ENCODE measurements at places on chromosomes 12 and 14.

- DNase-seq, result no peak
These were observed 11.2 kb downstream of the CEP170B start for GRCh38 chr14:104876251-104876699.

- DNase-seq, result no peak
These were observed 13.1 kb upstream of the SPTSSA start for GRCh38 chr14:34475163-34475562.

- DNase-seq, result no peak
These were observed 636.4 kb downstream of the SLC6A15 start for GRCh38 chr12:84276215-84276614.

- no peak for DNase-seq
These were observed 152.3 kb downstream of the MON2 start for GRCh38 chr12:62618930-62619329.

DNA sequence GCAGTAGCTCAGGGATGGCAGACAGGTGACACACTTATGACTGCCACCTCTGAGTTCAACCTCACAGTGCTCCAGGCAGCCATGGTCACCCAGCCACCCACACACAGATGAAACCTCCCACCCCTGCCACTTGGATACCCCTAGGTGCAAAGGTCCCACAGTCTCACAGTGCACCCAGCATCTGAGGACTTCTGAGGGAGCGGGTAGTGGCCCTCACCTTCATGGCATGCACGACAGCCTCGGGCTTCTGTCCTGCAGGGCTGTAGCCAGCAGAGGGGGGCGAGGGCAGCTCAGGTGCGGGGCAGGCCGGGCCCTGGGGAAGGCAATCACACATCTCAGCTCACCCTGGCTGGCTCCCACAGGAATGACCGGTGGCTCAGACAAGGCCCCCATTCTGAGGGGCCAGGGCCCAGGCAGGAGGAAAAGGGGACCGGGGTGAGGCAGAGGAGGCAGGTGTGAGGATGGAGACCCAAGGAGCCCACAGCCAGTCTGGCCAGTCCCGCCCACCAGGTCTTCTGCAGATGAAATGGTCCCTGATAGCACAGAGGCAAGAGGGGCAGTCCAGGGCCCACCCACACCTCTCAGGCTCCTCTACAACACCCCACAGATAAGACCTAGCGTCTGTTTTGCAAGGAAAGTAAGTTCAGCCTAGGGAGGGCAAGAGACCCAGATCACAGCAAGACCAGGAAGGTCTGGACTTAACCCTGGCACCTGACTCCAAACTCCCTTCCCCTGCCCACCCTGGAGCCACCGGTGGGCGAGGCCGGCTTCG is 35.8 kb downstream of the CCNK start:
- DNase-seq, result no peak

GRCh38 chr12:58959639-58960300 is 39.5 kb upstream of the LRIG3 start:
- no peak for DNase-seq

- DNase-seq, result no peak
These were observed 31.3 kb downstream of the SERPINA3 start for GRCh38 chr14:94643316-94644101.

- no peak for DNase-seq
These were observed 89.5 kb downstream of the FBXL14 start for GRCh38 chr12:1504895-1505311.

GRCh38 chr12:115450710-115451109 is 766.7 kb upstream of the TBX3 start:
- DNase-seq, result no peak

DNA sequence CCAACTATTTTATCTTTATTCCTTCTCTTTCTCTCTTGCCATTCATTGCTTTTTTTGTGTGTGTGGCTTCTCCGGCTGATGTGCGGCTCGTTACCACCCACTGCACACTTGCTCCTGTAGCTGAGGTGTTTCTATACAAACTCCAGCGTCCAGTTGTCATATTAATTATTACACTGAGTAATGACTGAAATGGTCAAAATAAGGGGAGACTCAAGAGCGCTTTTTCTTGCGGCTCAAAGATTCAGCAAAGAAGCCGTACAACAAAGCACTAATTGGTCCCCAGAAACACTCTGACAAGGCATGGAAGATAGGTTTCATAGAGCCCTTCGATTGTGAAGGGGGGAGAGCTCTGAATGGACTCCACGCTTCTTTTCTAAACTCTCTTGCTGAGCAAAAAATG is 5.6 kb upstream of the ASCL1 start:
- no peak for DNase-seq

DNA sequence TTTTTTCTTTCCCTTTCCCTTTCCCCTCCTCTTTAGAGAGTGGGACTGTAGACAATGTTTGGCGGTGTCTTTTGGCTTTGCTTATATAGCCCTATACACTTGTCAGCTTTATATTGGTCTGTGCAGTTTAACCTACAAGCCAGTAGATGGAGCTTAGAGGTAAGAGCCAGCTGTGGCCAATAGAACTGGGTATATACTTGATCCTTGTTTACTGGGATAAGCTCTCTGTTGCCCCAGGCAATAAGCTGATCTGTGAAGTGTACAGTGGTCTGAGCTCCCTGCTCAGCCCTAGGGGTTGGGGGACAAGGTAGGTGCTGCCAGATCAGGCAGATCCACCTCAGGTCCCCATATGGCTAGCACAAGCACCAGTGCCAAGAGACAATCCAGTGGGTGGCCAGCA is 434.1 kb downstream of the NOVA1 start:
- DNase-seq, result no peak

DNA sequence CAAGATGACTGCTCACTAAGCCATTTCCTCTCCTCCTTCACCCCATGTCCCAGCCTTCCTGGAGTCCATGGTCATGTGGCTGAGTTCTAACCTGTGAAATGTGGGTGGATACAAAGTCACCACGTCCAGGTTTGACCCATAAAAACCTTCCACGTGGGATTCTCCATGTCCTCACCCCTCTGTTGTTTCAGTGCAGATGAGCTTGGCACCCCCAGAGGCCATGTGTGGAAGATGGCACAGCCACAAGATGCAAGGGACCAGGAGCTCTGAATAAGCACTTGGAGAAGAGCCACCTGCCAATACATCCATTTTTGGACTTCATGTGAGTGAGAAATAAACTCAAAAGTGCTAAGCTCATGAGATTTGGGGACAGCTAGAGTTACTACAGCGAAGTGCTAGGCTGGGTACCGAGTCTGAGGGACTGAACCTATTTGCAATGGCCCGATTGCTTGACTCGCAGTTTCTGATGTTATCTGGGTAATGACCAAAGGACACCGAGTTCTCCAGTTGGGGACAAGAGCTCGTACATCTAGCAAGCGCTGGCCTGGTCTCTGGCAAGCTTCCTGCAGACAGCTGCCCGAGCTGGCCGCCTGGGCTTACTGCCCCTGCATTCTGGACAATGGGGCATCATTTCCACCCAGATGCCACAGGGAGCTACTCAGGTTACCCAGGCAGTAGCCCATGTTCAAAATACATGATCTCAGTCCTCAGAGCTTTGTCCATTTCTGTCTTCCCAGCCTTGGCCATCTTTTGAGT is 7.7 kb upstream of the SLC24A4 start:
- DNase-seq, result no peak

DNA sequence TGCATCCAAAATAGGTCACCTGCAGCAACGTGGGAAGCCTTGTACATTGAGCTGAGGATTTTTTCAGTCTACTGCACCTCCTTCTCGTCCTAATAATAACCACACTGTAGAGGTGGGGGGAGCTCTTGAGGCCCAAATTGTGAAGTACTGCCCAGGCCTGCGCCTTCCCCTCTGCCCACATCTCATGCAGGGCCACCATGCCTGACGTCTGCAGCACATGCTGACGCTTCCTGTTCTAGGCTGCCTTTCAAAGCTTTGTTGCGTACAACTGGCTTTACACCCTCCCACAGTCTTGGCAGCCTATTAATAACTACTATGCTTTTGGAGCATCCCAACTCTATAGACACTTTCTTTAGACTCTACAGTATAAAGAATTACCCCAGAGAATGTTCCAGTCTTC is 26.5 kb upstream of the TTC7B start:
- no peak for DNase-seq

DNA sequence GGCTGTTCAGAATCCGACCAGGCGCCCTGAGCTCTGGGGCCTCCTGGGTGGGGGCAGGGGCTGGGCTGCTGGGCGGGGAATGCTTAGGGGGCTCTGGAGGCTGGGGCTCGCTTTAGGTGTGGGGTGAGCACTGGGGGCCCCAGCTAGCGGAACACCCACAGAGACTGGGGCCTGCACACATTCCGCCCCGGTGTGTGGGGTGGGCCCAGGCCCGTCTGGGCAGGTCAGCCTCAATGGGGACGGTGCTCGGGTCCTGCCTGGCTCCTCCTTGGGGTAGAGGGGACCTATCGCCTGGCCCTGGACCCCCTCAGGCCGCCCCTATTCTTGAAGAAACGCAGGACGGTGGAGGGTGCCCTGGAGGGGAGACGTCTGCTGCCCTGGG is 364.8 kb downstream of the TMEM121 start:
- peak; percentile 12 for DNase-seq

DNA sequence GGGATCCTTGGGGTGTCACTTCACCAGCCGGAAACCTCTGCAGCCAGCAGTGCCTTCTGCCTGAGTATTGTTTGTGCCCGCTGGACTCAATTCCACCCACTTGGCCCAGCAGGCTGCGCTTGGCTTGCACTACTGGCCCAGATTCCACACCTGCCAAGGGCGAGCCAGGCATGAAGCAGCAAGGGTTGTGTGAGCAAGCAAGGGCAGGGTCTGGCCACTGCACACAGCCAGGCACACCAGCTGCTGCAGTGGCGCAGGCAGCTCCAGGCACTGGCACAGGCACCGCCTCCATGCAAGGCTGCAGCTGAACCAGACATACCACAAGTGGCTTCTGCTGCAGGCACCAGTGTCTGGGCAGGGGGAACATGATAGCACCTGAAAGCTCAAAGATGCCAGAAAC is 99.5 kb downstream of the NUAK1 start:
- no peak for DNase-seq

- DNase-seq, result no peak
These were observed 1.6 kb upstream of the RBMS2 start for GRCh38 chr12:56520048-56520447.

DNA sequence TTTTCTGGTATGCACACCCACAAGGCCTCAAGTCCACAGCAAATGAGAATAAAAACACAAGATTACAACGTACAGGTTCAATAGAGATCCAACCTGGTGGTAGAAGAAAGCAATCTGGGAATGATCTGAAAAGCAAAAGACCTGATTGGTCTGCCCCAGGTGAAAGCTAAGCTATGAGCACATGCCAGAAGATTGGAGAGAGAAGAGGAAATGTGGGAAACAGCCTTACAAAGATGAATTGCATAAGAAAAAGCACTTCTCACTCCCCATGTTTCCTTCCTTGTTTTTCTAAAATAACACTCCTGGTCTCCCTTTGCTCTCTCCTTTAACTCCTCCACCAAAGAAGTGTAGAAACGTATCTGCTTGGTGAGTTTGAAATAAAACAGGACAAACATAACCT is 77.3 kb upstream of the ANO6 start:
- no peak for DNase-seq

GRCh38 chr14:24392325-24393091 is 6.3 kb upstream of the NYNRIN start:
- DNase-seq, result no peak

- no peak for DNase-seq
These were observed 51.7 kb downstream of the MGST1 start for GRCh38 chr12:16399101-16399500.

- DNase-seq, result no peak
These were observed 103.6 kb upstream of the CCND2 start for GRCh38 chr12:4169959-4170358.

DNA sequence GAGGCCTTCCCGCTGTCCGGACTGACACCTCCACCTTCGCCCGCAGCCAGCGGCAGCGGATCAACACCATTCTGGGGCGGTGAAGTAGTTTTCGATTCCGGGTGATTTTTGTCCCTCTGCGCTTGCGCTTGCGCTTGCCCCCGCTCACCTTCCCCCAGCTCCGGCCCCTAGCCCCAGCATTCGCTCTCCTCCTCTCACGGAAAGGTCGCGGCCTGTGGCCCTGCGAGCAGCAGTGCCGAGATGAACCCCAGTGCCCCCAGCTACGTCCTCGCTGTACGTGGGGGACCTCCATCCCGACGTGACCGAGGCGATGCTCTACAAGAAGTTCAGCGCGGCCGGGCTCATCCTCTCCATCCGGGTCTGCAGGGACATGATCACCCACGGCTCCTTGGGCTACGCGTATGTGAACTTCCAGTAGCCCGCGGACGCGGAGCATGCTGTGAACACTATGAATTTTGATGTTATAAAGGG is 22.7 kb upstream of the SRGAP1 start:
- DNase-seq, result no peak

DNA sequence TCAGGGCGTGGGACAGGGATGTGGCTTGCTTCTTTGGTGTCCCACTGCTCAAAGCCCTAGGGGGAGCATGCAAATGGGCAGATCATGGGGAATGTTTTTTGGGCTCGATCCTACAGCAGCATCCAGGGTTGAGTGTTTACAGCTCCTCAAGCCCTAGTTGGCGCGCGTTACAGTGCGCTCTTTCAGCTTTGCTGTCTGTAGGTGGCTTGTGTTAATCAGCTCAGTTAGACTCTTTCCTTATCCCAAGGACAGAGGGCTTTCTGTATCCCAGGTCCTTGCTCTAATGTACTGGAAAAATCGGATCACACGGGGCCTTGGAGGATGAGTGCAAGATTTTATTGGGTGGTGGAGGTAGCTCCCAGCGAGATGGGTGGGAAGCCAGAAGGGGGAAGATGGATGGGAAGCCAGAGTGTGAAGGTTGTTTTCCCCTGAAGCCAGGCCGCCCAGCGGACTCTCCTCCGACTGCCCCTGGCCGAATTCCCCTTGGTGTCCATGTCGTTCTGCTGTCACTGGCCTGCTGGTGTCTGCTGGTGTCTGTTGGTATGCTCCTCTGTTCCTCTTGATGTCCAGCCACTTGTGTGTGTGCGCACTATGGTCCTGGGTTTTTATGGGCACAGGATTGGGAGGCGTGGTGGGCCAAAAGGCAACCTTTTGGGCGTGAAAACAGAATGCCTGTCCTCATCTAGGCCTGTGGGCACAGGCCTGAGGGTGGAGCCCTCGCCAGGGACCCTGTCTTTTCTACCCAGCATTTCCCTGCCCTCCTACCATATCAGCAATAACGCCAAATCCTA is 10.7 kb upstream of the TXNRD1 start:
- no peak for DNase-seq

DNA sequence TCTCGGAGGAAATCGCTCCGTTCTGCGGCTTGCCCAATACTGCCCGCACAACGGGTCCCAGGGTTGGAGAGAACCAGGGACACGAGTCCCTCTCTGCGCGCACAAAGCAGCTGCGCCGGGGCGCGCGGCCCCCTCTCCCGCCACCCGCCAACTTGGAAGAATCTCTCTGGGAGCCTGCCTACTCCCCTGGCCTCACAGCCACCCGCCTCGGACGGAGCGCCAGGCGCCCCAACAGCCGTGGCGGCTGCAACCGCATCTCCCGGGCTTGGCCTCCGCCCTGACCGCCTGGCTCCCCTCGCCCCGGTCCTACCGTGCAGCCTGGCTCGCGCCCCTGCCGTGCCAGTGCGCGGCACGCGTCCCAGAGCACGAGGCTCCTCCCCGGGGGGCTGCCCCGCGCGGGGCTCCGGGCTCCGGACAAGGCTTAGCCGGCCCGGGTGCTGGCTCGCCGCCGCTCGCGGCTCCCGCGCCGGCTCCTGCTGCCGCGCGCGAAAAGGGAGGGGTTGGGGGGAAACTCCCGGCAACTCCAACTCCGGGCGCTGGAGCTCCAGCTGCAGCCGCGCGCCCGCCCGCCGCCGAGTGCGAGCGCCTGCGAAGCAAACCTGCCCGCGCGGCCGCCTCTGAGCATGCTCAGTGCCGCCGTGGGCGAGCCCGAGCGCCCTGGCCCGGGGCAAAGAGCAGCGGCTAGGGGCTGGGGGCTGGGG is at the start of gene STXBP6:
Gene STXBP6, minus strand, starts transcription at position 580 of the 701 bp plus-strand sequence. CDS start 75,329 bp downstream, outside the sequence.
- DNase-seq, result no peak

Data from activated CD8-positive, alpha-beta memory T cell treated with anti-CD3 and anti-CD28 coated beads, Interleukin-2, amount 50 U/mL, for 4 hours (primary cell).